H1 (cell line): ENCODE measurements at places on chromosomes 2 and 18. TPM values are rescaled to one million over a fixed set of nuclear protein-coding genes. Genes with fewer than 3 reads are reported as not detected.

Gene CASP8
- 3.6 and 3.7 TPM in 2 replicates for total RNA-seq

DNA sequence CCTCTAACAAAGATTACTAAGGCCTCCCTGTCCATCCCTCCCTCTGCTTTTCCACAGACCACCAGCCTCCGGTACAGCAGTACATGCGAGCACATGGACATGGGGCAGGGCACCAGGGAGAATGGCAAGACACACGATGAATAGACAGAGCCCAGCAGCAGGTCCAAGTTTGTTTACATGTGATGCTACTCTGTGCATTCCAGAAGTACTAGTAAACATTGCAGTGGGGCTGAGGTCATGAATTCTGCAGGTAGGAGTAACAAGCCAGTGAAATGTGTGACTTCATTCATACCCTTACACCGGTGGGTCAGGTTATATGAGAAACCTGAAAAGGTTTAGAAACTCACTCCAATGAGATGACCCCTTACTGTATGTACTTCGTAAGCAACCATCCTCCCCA, 205.7 kb downstream of the BCL11A start:
- DNase-seq = peak; percentile 22

Gene GALR1
- total RNA-seq = 0.98 and 1.6 TPM in 2 replicates

- no peak for DNase-seq
Measured at GRCh38 chr2:218505754-218506371, 62.3 kb downstream of the USP37 start.

- DNase-seq = no peak
Measured at GRCh38 chr2:13768274-13768673, 864.2 kb upstream of the LRATD1 start.

Gene CHST10
- total RNA-seq = 29.1 and 34.1 TPM in 2 replicates

DNA sequence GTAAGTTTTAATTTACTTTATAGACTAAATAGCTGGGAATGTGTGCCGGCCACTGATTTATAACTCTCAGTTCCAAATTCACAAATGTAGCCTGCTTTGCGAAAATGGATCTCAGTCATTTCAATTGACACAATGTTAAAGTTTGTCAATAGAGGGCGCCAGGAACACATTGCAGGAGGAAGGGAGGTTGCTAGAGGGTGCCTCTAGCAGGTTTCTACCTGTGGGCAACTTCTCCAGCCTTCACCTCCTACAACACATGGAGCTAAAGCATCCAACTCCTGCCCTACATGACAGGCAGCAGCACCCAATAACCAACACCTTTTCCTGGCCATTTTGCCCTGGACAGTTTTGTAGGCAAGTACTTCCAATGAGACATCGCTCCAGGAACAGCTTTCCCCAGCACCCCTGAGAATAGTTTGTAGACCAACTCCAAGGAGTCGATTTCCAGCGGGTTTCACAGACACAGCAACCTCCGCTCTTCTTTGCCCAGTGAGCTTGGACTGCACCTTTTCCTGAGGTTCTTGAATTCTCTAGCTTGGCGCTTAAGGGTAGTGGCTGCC, 784.8 kb upstream of the CDH2 start:
- peak; percentile 49 for DNase-seq

DNA sequence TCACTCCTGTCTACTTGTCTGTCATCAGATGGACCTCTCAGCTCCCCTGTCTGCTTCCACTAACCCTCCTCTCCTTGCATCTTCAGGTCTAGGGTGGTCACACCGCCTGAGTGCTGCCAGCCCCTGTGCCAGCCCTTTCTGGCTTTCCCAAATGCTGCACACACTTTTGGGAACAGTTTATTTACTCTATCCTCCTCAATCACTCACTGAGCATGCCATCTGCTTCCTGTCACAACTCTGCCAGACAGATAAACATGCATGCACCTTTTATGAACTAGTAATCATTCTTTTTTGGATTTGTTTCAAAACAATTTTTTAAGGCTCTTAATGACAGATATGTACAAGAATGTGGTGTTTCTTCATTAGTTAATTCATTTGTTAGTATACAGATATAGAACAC, 56.3 kb upstream of the CCDC195 start:
- no peak for DNase-seq

GRCh38 chr2:96239091-96239490, 26.7 kb downstream of the TMEM127 start:
- DNase-seq = no peak

Gene TRIM43
- not detected in 2 replicates for total RNA-seq

GRCh38 chr2:105538840-105539239, 140.0 kb upstream of the FHL2 start:
- DNase-seq = no peak

Gene AMER3
- total RNA-seq = 0.19 and 0.55 TPM in 2 replicates

DNA sequence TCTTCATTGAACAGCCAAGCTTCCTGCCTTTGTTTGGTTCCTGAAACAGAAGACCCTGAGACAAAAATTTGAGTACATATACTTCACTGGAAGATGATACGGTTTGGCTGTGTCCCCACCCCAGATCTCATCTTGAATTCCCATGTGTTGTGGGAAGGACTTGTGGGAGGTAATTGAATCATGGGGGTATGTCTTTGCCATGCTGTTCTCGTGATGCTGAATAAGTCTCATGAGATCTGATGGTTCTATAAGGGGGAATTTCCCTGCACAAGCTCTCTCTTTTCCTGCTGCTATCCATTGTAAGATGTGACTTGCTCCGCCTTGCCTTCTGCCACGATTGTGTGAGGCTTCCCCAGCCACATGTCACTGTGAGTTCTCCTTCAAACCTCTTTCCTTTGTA, 76.5 kb downstream of the BABAM2 start:
- DNase-seq = no peak
